A673 (cell line): ENCODE measurements at places on chromosomes 5 and 9.

DNA sequence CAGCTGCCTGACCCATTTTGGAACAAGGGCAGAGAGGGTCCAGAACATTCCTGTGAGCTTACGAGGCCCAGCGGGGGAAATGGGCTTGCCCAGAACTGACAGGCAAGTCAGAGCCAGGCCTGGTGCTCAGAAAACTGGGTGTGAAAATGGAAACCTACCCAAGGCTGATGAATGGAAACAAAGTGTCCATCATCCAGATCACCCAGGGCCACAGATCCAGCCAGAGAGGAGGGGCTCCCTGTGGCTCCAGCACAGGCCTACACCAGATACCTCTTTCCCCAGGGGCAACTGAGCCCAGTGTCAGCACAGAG is 3.1 kb downstream of the CLTB start:
- DNase-seq: no peak

DNA sequence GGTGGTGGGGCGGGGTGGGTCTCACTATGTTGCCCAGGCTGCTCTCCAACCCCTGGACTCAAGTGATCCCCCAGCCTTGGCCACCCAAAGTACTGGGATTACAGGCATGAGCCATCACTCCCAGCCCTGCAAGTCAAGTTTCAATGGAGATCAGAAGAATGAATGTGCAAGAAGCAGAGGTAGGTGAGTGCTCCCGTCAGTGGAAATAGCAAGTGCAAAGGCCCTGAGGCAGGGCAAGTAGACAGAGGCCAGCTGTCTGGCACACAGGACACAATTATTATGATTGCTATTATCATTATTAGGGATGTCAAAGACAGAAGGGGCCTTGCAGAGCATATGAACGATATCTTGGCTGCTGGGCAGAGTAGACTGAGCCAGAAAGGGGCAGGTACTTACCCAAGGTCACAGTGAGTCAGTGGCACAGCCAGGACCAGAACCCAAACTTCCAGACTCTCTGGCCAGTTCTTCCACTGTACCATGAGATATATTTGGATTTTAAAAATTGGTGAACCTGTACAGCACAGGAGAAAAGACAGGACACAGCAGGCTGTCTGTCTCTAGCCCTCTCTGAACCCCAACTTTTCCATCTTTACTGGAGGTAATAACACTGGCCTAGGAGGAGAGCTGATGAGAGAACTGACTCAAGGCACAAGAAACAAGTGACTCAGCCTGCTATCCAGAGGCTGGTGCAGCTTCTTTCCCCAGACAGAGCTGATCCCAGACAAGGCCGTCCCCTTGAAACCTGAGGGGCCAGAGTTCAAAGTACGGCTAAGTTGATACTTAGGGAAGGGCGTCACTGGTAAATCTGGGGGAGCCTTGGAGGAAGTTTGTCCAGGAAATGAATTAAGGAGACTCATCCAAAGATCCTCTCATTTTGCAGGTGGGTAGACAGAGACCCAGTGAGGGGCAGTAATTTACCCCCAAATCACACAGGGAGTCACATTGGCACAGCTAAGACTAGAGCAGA is 1.4 kb downstream of the HDHD3 start:
- DNase-seq: no peak

DNA sequence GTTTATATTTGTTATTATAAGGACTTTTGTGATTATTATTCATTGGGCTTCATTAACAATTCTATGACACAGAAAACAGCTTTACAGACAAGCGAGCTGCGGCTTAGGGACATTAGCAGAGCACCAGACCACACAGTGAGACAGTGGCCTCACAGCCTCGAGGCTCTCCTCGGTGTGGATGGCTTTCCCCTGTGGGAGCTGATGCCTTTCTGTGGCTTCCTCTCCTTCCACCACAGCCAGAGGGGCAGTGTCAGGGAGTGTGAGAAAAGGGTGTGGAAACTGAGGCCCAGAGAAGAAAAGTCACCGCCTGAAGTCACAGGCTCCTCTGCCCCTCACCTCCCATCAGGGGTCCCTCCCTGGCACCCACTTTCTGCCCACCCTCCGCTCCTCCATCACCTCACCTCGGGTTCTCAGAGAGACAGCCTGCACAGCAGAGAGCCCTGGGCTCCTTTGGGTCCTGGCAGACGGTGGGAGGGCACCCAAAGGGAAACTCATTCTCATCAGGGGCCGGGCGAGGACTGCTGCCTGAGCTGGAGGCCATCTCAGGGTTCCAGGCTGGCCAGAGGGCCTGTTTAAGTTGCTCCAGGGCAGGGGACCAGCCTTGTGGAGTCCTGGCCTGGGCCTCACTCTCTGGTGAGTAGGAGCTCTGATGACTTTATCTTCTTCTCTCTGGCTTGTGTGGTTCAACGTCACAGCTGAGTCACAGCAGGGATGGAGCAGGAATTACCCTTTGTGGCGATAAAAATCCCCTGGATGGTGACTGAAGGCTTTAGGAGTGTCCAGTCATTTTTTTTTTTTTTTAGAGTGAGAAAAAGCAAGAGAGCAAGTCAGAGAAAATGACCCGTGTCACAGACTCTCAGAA is 830 bp downstream of the TRAF1 start:
- DNase-seq: no peak

DNA sequence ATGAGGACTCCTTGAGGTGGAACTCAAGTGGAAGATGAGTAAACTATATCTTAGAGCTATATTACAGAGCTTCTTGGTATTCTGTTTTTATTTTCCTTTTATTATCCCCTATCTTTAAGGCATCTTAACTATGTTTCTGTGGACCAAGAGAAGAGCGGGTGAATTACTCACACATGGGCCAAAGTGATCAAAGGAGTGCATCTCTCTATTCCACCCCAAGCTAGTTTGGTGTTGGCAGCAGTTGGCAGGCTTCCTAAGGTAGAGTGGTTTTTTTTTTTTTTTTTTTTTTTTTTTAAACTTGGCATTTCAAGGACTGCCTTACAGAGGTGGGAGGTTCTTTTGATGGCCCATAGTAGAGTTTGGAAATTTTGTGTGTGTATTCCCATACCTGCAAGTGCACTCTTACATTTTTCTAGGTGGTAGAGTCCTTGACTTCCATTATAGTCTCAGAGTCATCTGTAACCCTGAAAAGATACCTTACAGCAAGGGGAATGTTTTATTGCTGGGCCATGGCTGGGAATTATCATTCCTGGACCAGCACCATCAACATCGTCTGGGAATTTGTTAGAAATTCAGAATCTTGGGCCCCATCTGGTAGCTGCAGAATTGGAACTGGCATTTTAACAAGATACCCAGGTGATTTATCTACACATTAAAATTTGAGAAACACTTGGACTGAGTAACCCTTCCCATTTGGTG is 51.0 kb downstream of the ARHGAP26 start:
- DNase-seq: no peak

- no peak for DNase-seq
Measured at GRCh38 chr5:103223031-103223955, 35.3 kb upstream of the MACIR start.

DNA sequence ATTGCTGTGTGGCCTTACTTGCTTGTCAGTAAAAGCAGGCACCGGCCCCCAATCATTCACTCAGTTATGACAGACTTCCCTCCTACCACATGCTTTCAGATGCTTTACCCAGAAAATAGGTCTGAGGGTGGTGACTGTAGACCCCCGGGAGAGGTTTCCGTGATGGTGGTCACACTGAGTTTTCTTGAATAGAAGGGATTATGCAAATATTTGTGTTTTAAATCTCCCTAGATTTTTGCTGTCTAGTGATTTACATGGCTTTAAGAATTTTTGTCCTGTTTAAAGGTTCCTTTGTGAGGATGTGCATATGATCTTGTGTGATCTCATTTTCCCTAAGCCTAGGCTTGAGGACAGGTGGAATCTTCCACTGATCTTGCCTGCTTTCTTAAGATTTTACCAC is 281.7 kb downstream of the FANCC start:
- DNase-seq: peak; percentile 70

GRCh38 chr9:6689893-6690674 is 44.6 kb upstream of the GLDC start:
- DNase-seq: no peak

- no peak for DNase-seq
Measured at GRCh38 chr5:144468571-144468970, 297.9 kb downstream of the KCTD16 start.

DNA sequence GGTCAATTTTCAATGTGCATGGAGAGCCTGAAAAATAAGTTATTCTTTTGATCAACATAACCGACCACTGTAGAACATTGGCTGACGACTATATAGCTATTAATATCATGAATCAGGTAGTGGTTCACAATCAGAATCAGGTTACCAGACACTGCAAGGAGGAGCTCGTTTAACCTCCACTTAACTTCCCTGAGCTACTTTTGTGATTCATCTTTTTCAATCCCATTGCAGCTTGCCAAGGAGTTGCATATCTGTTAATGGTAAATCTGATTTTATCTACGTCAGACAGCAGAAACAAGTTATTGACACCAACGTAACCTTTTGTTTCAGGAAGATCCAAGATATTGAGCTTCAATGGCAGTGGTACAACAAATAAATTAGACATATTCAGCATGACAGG is 2263.8 kb upstream of the ACO1 start:
- DNase-seq: no peak

- peak; percentile 46 for DNase-seq
Measured at GRCh38 chr5:135034236-135034962, 371 bp upstream of the PITX1 start.

DNA sequence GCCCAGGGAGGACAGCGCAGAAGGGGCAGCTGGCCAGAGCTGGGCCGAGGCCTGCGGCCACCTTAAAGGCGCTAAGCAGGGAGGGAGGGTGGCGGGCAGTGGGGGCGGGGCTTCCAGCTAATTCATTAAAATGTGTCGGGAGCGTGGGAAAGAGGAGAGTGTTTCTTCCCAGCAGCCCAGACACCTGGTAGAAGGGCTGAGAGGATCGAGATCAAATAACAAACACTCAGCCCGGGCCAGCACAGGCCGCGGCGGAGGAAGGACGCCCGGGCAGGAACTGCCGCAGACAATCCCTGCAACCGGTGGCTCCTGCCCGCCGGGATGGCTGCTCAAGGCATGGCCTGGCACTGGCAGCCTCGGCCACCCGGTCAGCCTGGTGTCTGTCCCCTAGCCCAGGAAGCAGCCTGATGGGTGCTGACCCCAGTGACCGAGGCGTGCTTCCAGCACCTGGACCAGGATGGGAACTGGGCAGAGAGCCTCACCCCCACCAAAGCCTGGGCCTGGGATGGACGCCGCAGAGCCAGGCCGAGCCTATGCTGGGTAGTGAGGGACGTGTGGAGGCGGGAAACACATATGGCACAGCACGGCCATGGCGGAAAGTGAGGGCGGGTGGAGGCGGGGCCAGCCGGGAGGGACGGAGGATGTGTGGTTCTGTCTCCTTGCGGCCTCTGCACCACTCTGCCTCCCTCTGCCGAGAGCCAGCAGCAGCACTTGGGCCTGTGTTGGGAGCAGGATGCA is 3.2 kb upstream of the NRARP start:
- no peak for DNase-seq

DNA sequence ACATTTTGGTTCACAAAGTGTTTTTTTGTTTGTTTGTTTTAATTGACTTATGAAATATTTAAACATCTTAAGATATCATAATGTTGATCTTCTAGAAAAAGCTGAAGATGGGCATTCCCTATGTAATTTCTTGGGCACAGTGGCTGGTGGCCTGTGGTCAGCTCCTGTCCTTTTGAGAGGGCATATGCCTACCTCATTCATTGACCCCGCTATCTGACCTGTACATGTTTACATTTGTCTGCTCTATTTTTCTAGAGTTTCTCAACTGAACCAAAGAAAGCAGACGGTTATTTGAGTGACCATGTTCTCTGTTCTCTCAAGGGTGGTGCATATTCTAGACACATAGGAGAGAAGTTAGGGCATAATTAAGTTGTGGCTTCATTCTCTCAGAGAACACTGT is 5.3 kb downstream of the SGCD start:
- no peak for DNase-seq

DNA sequence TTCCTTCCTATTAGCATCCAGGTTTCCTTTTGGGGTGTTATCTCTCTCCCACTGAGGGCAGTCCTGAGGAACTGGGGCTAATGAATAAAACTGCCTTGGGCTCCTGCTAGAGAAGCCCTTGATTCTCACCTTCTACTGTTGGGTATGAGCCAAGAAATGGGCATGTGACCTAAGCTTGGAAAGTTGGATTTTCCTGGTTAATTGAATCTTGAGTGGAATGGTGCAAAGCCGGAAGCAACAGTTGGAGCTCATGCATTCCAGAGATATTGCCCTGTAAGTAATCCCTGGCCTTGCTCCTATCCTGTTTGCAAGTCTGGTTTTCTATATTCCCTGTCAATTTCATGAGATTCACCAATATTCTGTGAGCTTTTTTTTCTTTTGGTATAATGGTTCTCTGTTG is 158.5 kb upstream of the ELL2 start:
- DNase-seq: no peak

GRCh38 chr9:127758843-127759242 is 19.6 kb downstream of the SH2D3C start:
- no peak for DNase-seq

DNA sequence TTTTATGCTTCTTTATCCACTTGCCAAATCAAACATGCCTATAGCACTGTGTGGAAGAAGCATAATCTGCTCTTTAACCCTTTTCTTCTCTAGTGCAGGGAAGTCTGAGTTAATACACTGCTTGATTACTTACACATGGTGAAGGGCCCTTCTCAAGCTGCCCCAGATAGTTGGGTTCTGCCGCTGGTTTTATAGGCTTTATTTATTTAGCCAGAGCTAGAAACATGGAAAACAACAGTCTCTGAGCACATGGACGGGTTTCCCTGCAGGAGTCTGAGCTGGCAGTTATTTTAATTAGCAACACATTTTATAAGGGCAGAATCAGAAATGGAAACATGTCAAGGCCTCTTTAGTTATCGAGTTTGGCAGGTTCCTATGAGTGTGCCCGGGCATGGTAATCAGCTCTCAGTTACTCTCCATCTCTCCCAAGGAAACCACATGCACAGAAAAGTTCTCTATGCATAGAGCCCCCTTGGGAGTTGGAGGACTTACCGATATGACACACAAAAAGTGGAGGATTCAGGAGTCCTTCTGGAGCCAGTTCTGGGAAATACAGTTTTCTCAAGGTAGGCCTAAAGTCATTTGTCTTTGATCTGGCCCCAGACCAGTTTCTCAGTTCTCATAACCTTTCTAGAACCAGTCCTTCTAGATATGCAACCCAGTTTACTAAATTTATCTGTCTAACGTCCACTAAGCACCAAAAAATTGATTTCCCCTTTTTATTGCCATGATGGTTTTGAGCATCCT is 564.8 kb downstream of the ACTL7B start:
- no peak for DNase-seq

DNA sequence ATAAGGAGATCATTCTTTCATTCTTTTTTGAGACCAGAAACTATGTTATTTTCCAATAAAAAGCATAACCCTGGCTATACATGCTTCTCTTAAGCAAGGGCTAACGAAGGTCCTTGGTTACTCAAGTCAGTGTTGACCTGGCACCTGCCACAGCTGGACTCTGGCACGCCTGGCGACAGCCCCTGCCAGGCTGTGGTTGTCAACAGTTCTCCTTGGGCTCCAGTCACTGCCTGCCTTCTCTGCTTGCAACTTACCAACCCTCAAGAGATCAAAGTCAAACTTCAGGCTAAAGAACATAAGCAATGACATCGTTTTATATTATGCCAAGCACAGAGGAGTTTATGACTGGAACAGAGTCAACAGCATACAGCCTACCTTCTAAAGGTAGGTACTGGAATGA is 61.4 kb upstream of the TBC1D9B start:
- no peak for DNase-seq
